ENCODE measurements at places on chromosomes 12 and 14.

GRCh38 chr14:52000696-52001095 lies 11.3 kb downstream of the RTRAF start:
- no peak for DNase-seq

DNA sequence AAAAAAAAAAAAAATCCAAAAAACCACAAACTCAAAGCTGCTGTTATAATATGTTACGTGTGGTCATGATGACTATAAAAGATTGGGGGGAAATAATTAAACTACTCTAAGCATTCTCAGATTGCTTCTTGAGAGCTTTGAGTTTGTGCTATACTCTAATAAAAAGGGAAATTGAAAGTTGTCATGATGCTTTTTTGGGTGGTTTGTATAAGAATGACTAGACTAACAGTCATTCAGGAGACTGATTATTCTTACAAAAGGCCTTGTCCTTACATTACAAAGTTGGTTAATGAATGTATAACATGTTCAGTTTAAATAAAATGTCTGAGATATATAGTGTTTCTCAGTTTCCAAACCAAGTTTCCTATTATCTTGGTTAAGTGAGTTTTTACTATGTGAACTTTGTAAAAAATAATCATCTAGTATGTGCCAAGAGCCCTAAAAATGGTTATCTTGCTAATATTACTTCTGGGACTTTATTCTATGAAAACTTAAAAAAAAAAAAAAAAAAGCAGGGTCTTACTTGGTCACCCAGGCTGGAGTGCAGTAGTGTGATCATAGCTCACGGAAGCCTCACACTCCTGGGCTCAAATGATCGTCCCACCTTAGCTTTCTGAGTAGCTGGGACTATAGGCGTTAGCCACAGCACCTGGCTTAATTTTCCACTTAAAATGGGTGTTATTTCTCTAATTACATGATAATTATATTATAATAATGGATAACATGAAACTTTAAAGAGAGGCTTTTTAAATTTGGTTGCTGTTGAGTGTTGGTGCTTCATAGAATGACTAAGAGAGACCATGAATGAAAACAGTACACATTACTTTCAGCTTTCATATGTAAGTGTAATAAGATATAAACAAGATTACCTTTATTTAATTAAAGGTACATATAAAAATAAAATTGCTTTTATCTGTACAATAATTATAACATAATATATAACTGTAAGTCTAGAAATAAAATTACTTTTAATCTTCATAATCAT lies 459.6 kb upstream of the RGS6 start:
- DNase-seq: no peak

GRCh38 chr12:48696626-48697025 lies 14.6 kb upstream of the KANSL2 start:
- no peak for DNase-seq

DNA sequence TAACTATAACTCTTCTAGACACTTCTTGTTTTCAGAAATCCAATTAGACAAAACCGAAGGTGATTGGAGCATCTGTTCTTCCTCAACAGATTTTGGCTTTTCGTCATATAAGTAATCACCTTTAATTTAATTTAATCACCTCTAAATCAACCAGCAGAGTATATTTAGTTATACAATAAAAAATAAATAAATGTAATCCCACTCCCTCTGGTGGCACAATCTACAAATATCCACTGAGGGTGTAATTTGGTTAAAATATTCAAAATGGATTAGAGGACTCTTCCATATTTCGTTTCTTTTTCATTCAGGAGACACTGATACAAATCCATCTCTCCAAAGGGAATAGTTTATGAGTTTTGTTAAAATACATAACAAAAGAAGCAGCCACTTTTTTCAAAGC lies 18.3 kb upstream of the SLC35F4 start:
- DNase-seq: no peak

GRCh38 chr12:62522984-62523383 lies 56.4 kb downstream of the MON2 start:
- DNase-seq: no peak

GRCh38 chr12:10366875-10367274 lies 23.0 kb downstream of the KLRK1 start:
- DNase-seq: no peak

DNA sequence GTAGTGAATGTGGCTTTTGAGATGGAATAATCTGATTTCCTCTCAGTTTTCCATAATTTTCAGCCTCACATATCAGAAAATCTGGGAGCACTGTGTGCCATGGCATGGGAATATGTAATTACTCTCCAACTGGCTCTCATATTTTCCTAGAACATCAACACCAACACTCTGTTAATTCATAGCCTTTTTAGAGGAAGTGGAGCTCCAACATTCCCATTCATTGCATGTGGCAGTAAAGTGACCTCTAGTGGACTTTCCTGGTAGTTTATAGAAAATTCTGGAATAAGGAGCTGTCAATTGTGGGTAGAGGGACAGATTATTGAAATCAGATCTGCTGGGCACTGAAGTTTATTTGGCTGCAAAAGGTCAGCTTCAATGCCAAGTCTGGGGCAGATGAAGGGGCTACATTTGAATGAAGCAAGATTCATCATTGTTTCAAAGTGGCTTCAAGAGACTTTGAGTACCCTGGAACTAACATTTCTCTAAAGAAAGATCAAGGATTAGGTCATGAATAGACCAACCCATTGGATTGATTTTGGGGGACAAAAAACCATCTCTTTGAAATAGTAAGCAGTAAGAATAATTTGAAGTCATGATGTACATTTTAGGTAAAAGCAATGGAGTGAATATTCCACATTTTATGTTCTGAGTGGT lies 23.6 kb upstream of the USP44 start:
- DNase-seq: peak; percentile 21
